ENCODE measurements at places on chromosomes 1 and 21.

GRCh38 chr1:170592591-170593111 is 60.7 kb downstream of the GORAB start:
- no peak for DNase-seq

GRCh38 chr1:237232501-237232900 is 190.5 kb downstream of the RYR2 start:
- DNase-seq, result no peak

DNA sequence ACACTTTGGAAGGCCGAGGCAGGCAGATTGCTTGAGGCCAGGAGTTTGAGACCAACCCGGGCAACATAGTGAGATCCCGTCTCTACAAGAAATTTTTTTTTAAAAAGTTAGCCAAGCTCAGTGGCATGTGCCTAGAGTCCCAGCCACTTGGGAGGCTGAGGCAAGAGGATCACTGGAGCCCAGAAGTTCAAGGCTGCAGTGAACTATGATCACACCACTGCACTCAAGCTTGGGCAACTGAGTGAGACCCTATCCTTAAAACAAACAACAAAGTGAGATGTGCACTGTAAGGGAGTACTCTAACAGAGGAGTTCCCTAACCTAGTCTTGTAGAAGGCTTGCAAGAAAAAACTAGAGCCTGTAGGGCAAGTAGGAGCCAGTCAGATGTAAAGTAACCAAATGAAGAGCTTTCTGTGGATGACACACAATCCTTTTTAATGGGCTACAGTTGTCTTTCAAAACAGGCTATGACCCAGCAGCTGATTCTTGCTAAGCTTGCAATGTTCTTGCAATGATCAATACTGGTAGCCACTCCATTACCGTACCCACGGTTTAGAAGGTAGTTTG is 38.0 kb upstream of the SRP9 start:
- DNase-seq, result no peak

GRCh38 chr1:207313131-207313530 is 8.3 kb upstream of the CD55 start:
- no peak for DNase-seq

DNA sequence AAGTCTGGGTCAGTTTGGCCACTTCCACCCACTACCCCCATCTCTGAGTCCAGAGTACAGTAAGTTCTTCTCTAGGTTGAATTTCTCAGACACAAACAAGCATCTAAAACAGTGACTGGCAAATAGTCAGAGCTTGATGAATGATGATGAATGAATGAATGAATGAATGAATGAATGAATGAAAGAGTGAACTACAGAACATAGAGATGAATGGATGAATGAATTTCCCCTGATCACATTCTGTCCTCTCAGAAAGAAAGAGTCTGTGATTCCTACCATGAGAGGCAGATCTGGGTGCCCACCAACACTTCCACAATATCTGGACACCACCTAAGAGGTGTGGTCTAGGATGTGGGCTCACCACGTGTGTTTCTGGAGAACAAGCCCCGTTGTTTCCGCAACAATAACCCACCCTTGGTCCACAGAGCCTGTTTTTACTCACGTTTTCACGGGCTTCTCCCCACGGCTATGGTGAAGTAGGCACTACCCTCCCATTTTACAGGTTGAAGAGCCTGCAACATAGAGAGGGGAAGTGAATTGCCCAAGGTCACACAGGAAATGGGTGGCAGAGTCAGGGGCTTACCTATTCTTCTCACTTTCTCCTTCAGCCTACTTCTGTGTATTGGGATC is 40.2 kb upstream of the IFFO2 start:
- no peak for DNase-seq

GRCh38 chr1:108007531-108007930 is 42.6 kb upstream of the VAV3 start:
- no peak for DNase-seq

DNA sequence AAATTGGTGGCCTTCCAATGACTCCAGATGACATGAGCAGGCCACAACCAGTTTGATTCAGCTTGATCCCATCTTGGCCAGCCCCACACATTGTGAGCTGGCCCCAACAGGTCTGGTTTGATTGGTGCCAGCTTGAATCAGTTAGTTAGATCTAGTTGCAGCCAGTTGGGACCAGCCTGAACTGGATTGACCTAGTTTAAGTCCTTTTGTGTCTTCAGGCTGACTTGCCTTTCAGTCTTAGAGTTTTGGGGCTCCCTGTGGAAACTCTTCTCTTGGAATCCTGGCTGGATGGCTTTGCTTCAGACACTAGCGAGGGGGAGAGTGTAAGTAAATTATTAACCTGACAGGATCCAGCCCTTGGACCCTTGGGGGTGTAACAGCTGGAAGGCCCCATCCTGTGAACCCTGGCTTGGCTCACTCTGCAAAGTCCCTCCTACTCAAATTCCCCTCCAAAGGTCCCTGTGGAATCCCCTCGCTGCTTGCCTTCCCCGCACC is 36.2 kb upstream of the POU3F1 start:
- DNase-seq, result no peak

- no peak for DNase-seq
Observed at GRCh38 chr21:36489103-36489775, 9.3 kb upstream of the CLDN14 start.

GRCh38 chr21:36381841-36382589 is 3.2 kb upstream of the CHAF1B start:
- no peak for DNase-seq

- no peak for DNase-seq
Observed at GRCh38 chr1:164240081-164240480, 318.9 kb upstream of the PBX1 start.

DNA sequence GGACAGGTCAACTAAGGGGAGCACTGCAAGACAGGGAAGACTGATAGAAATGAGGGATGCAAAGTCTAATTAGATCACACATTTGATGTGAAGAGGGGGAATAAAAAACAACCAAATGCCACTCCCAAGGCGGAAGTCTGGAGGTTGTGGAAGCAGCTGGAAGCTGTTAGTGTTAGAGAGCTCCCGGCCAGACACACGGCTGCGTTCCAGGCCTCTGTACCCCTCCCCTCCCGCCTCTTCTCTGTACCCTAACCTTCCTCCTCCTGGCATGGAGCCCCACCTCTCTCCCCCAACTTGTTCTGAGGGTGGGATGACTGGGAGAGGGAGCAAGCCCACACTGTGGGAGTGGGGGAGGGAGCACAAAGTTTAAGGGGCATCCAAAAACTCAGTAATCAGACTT is 67.0 kb downstream of the PLEKHA6 start:
- DNase-seq, result no peak

DNA sequence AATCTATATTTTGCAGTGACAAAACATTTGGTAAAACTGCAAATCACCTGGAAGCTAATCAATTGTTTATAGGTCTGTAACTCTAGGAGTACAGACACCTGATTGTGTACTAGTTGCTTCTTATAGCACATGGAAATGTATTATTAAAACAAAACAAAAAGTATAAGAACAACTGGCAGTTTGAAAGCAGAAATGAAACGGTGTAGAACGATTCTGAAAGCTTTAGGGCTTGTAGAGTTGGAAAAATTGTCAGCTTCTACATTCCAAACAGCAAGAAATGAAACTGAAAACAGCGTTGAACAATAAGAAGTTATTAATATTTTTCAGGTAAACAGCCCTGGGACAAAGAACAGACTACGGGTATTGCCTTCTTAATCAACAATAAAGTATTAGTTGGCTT is 273.3 kb downstream of the OLFM3 start:
- DNase-seq, result no peak

DNA sequence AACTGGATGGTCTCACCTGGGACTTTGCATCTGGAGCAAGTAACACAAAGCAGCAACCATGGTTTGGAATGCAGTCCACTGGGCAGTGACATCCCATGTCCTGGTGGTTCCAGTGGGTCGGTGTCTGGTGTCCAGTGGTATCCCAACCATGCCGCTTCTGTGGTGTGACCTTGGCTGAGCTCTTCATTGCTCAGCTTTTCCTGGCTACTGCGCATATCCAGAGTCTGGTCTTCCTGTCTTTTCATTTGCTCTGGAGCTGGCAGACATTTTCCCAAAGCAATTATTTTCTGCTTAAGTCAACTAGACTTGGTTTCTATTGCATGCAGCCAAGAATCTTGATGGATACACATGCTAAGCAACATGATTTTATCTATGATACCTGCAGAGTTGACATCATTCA is 28.4 kb upstream of the CD2 start:
- no peak for DNase-seq

- DNase-seq, result no peak
Observed at GRCh38 chr1:96703186-96703585, 18.4 kb upstream of the PTBP2 start.

DNA sequence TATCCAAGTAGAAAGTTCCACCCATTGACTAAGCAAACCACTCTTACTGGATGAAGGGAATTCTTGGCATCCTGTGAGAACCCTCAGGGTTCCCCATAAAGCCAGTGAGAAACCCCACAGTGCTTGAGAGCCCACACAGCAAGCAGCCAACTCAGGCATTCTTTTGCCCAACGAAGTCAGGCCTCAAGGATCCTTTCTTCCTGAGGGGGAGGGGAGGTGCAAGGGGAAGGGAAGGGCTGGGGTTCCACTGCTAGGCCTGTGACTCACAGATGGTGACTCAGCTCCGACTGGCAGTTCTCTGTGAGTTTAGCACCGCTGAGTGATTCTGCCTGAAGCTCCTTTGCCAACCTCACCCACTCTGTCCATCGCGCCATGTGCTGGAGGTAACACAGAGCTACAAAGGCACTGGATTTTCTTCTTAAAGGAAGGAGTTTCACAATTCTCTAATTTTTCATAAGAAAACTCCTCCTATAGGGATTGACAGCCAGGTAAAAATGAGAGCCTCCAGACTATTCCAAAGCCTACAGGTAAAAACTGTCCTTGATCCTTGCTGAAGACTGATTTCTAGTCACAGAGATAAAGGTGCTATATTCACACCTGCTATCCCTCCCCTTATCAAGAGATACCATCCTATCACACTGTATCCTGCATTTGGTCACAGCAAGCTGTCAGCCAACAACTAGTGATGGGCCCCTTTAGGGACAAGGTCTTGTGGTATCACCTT is 4.8 kb downstream of the ENO1 start:
- peak; percentile 54 for DNase-seq

- DNase-seq, result no peak
Observed at GRCh38 chr1:239733995-239734394, 347.6 kb downstream of the CHRM3 start.

- no peak for DNase-seq
Observed at GRCh38 chr1:234839663-234840062, 229.7 kb upstream of the IRF2BP2 start.

GRCh38 chr1:234607109-234608024 is 2.6 kb downstream of the IRF2BP2 start:
- no peak for DNase-seq

DNA sequence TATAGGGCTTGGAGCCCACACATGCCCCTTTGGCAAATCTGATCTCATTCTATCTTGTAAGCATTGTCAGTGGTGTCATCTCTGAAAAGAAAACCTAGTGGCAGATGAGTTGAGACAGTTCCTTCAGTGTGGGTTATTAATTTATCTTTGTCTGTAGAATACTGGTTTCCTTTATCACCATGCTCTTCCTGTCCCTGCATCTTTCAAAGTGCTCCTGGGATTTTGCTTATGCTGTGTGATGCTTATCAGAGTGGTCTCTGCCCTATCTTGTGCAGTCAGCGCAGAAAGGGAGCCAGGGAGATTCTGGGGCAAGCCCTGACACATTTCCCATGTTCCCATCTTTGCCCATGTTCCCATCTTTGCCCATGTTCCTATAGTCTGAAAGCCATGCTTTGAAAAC is 402.9 kb downstream of the RWDD3 start:
- no peak for DNase-seq

- no peak for DNase-seq
Observed at GRCh38 chr1:3904006-3904842, 4.2 kb upstream of the C1orf174 start.

DNA sequence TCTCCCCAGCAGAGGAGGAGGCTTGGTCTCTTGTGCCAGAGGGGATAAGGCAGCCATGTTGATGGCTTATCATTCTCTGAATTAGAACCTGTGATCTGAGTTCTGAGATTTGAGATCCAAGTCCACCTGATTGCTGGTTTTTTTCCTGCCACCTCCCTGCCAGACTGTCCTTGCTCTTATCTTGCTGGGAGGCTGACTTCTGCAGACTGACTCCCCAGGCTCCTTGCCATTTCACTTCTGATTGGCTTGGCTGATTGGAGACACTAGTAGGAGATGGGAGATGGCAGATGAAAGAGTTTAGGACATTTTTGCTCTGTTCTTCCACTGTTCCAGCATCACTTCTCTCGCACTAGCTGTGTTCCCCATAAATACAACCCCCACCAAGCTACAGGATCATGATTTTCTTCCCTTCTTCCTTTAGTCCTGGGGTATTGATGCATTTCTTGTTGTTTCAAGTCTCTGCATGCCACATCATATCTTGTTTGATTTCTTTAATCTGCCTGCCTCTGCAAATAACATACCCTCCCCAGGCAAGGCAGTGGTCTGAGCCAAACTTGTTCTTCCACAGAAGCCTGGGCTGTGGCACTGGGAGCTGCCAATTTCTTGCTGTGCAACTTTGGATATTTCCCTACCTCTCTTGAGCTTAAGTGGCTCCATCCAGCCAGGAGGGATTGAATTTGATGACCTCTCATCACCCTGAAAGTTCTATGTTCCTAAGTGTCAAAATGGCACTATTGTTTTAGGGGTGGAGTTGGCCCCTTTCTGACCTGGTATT is 963 bp upstream of the CYP4B1 start:
- DNase-seq, result no peak

DNA sequence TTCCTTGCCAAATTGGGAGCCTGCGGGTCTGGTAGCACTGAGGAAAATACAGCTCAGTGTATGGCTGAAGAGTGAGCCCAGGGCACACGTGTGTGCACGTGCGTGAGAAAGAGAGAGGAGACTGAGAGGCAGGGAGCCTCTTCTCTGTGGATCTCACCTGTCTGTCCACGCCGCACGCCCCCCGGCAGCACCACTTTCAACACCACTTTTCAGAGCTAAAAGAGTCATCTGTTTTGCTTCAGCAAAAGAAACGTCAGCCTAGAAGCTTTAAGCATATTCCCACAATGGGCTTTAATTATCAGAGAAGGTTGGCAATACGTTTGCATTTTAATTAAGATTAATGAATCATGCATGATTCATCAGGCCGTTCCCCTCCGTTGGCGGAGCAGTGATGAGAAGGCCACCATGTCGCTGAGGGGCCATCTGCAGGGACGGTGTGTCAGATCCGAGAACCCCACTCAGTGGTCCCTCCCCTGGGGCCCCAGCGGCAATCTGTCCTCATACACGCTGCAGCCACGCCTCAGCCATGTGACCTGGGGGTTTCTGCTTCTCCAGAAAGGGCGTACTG is 56.8 kb downstream of the SIK1 start:
- DNase-seq, result no peak

GRCh38 chr21:29433366-29434059 is 134.8 kb downstream of the BACH1 start:
- DNase-seq, result no peak

GRCh38 chr21:25561668-25562641 is 45.3 kb downstream of the MRPL39 start:
- DNase-seq, result peak; percentile 59

GRCh38 chr1:31571340-31572295 is 4.7 kb upstream of the TINAGL1 start:
- DNase-seq, result no peak

GRCh38 chr1:2001773-2002411 is 1.7 kb downstream of the CFAP74 start:
- DNase-seq, result no peak

Data from stimulated activated CD8-positive, alpha-beta memory T cell treated with anti-CD3 and anti-CD28 coated beads, Interleukin-7, amount 100 ng/mL, for 1 hour (primary cell).